Activated CD4-positive, alpha-beta T cell treated with anti-CD3 and anti-CD28 coated beads, Interleukin-2, amount 50 U/mL, for 4 hours (primary cell): ENCODE measurements at places on chromosomes 7 and 10.

- DNase-seq = no peak
These were observed 83.4 kb downstream of the PON1 start for GRCh38 chr7:95240921-95241320.

DNA sequence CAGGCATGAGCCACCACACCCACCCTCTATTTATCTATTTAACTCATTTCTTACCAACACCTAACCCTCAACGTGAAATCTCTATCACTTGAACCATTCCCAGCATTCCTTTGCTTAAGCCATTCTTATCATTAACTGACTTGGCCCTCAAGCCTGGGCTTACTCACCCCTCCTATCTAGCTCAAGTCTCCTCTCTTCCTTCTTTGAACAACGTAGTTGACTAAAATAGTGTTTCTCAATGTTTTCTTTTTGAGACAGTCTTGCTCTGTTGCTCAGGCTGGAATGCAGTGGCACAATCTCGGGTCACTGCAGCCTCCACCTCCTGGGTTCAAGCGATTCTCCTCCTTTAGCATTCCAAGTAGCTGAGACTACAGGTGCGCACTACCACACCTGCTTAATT, 7.0 kb downstream of the ANXA7 start:
- DNase-seq = no peak

DNA sequence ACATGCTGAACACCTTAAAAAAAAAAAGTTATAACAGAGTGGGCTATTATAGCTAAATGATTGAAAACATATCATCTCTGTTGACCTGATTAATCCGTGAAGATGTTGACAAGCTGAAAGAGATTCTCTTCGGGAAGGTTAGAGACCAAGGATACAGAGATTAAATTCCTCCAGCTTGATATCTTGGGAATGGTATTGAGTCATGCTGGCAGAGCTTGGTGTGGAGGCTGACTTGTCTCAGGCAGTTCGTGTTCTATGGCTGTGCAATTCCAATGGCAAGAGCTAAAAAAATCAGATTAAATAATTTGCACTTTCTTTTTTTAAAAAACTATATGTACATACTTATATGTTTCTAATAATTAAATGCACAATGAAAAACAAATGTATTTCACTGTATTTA, 24.9 kb upstream of the CACNA2D1 start:
- no peak for DNase-seq

- no peak for DNase-seq
These were observed 19.5 kb downstream of the BAG3 start for GRCh38 chr10:119670717-119671116.

DNA sequence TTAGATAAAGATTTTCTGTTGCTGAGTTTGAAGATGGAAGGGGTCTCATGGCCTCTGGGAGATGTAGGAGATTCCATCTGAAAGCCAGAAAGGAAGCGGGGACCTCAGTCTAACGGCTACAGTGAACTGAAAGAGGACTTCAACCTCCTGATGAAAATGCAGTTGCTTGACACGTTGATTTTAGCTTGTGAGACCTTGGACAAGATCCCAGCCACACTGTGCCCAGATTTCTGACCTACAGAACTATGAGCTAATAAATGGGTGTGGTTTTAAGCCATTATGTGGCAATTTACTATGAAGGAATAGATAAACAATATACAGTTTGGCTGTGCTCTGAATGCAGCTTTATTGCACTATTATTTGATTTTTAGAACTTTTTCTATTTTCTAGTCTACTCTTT, 342.3 kb upstream of the SEMA3D start:
- DNase-seq = no peak

- peak; percentile 67 for DNase-seq
These were observed 8.2 kb downstream of the LFNG start for GRCh38 chr7:2527505-2528467.

DNA sequence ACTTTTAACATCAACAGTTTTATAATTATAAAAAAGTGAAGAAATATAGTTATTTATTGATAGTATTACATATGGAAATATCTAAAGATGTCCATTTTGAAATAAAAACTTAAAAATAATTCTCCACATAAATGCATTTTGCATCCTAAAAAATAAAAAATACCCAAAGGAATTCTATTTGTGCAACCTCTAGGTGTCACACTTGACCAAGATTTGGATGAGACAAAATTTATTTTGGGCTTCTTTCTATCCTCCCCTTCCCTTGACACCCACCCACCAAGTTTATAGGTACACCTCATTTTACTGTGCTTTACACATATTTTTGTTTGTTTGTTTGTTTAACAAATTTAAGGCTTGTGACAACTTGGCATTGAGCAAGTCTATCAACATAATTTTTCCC, 3.3 kb upstream of the THSD7A start:
- no peak for DNase-seq

DNA sequence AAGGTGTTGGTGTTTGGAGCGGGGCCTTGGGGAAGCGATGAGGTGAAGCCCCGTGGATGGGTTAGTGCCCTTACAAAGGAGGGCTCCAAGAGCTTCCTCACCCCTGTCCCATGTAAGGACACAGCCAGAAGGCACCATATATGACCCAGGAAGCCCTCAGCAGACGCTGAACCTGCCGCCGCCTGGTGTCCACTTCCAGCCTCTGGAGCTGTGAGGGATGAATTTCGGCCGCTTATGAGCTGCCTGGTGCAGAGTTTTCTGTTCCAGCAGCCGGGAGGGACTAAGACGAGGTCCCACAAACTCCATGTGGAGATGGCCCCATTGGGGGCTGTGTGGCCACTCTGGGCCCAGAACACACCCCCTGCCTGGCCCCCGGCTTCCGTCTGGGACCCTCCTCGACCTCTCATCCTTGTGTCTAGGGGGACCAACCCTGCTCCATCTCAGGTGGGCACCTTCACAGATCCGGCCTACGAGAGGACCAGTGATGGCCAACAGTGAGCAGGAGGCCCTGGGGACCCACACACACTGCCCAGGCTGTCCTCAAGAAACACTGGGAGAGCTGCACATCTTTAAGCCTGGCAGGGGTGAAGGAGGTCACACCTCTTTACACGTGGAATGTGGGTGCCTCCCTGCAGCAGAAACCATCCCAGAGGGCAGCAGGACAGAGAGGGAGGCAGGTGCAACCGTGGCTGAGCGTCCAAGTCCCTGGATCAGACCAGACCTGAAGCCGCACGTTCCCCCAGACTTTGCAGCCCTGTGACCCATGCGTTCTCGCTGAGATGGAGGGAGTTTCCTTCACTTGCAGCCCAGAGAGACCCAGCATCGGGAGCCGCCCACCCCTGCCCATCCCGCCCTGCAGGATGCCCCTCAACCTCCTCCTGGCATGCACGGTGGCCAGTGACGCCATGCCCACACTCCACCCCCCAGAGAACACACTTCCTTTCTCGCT, 96.1 kb downstream of the PDGFA start:
- DNase-seq = no peak

DNA sequence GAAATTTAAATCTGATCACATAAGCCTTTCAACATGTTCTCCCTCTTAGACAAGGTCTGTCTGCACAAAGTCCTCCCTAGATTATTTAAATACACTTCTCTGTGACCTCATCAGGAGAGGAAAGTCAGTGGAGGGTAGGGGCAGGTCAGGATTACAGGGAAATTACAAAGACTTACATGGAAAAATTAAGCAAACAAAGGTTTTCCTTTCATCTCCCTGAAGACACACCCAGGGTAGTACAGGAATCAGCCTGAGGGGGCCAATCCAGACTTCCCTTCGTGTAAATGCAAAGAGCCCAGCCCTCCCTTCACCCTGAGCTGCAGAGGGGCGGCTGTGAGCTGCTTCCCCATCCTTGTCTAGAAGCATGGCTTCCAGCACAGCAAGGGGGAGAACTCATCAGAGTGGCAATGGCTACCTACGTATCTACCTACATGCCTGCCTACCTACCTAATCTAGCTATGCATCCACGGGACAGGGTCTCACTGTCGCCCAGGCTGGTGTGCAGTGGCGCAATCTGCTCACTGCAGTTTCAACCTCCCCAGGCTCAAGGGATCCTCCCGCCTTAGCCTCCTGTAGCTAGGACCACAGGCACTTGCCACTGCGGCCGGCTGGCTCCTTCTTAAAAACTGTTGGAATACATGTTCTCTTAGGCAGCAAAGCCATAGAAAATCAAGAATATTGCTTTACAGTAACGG, 33.2 kb downstream of the PITRM1 start:
- no peak for DNase-seq

- DNase-seq = no peak
These were observed 15.2 kb downstream of the FAM20C start for GRCh38 chr7:207418-208129.

DNA sequence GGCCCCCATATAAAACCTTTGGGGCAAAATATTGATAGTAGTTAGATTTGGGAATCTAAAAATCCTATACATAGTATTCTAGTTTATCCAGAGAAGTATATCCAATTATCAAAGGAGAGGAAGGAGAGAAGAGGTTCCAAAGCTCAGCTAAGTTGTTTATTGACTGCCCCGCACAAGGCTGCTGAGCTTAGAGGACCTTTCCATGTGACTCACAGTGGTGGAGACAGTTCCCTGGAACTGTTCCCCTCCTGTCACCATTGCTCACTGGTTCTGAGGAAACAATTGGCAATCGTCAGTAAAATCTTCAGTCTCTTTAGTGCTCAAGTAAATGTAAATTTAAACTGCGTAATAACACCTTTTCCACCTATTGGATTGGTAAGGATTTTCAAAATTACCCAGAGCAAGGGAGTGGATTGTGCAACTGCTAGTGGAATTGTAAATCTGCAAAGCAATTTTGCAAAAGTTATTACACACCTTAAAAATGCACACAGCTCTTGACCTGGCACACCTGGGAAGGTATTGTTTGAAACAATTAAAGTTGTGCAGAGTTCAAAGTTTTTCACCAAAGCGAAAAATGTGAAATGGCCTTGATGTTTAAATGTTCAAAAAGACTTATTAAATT, 63.1 kb downstream of the EEPD1 start:
- no peak for DNase-seq

- DNase-seq = no peak
These were observed 54.1 kb downstream of the KCNMA1 start for GRCh38 chr10:77583527-77583926.

DNA sequence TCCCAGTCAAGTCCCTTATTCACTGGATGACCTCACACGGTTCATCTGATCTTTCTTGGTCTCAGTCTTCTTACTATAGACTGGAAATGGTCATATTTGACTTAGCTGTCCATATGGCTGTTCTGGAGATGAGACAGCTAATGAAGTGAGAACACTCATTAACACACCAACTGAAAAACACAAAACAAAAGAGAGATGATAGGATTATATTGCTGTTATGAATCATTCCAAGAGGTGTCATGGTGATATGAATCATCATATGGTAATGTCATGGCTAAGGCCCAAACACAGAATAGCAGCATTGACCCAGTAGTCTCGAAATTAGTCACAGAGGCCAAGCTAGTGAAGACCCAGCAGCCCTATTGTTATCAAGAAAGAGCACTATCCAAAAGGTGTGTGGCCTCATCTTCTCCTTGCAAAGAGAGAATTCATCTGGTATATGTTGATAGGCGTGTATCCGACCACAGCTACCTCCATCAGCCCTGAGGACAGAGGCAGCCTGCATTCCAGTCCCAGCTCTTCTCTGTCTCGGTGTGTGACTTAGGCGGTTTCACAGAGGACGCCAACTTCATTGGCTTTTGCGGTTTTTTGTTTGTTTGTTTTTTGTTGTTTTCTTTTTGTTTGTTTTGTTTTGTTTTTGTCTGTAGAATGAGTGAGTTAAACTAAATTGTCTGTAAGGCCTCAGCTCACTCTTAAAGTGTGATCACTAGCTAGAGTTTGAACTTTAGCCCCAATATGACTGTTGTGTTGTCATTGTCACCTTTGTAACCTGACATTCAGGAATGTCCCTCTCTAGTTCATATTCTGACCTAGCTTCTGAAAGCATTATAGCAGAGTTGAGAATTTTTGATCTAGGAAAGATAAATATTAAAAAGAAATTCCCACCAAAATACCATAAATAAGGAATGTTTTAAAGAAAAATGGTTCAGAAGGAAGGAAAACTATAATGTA, 97.4 kb upstream of the PDCD4 start:
- DNase-seq = peak; percentile 6

DNA sequence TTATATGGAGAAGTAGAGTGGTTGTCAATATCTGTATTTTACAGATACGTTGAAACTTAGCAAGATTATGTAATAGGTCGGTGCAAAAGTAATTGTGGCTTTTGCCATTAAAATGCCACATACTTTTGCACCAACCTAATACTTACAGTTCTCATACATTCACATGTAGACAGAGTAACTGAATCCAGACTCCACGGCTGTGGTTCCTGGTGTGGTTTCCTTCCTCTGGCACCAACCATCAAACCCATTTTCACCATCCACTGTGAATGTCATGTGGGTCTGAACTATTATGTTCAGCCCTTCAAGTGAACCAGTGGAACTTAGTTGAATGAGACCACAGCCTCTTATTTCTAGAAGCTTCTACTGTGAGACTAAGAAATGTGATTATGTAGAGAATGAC, 31.5 kb upstream of the SLIT1 start:
- no peak for DNase-seq

- no peak for DNase-seq
These were observed 75.0 kb downstream of the PDGFA start for GRCh38 chr7:444606-445005.

DNA sequence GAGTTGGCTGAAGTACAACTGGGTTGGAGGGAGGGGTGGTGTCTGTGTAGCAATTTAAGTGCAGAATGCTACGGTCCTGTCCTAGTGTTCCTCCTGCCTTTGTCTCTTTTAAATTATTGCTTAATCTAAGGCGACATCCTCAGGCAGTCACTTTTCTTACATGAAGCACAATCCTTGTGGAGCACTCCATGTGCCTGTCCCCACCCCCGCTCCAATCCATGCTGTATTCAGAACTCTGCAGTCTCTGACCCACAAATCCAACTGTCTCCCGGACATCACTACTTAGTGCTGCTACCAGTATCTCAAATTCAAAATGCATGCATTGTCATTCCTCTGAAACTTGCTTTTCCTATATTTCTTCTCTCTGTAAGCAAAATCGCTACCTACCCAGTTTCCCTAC, 91.4 kb upstream of the FAM133B start:
- no peak for DNase-seq

GRCh38 chr7:1284743-1285458, 52.2 kb downstream of the UNCX start:
- no peak for DNase-seq

DNA sequence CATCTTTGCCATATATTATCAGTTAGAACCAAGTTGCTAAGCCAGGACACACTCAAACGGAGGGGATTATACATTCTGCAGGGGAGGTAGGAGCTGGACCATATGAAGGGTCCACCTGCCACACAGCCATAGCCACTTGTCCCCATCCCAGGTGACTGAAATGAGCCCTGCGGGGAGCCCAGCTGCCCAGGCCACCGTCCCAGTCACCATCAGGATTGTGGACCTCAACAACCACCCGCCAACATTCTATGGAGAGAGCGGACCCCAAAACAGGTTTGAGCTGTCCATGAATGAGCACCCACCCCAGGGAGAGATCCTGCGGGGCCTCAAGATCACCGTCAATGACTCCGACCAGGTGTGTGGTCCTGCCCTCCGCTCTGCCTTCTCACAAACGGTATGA, 13.7 kb downstream of the CDHR1 start:
- DNase-seq = no peak

GRCh38 chr10:76206797-76207352, 775.5 kb downstream of the LRMDA start:
- no peak for DNase-seq
